Stimulated activated CD4-positive, alpha-beta T cell treated with anti-CD3 and anti-CD28 coated beads, Interleukin-12 subunit alpha, Interleukin-12 subunit beta, amount 100 ng/mL, for 4 hours (primary cell): ENCODE measurements at places on chromosomes 7 and 10.

DNA sequence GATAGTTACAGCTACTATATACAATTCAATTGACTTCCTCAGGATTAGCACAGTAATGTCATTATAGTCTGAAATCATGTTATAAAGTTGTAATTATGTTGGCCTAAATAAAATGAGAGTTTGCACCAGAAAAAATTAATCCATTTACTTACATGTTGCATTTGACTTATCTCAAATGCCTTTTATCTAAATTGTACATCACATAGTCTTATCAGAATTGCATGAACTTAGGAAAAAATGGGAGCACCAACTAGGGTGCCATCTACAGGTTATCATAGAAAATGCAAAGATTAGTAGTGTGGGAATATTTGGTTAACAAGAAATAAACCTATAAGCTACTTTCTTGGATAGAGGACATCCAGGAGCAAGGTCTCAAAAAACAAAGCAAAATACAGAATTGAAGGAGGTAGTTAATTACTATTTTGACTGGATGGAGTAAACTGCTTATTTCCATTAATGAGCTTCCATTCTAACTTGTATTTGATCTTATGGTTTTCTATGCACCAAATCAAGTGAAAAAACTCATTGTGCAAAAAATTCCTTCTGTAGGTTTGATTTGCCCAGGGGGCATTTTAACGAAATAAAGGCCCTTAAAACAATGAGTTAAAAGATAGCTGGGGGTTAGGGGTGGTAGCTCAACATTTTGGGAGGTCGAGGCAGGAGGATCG lies 60.0 kb upstream of the ORC5 start:
- no peak for DNase-seq

DNA sequence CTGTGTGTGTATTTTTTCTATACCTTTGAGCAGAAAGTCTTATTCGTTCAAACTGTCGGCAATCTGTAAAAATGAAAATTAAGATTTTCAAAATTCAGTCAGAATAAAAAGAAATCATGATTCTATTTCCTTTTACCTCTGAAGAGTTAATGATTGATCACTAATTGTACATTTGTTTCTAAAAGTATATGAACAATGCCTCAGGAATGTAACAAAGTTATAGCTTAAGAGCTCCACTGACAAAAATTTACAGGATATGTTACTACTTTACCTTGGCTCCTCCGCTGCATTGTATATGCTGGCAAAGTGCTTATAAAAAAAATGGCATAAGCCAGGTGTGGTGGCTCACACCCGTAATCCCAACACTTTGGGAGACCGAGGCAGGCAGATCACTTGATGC lies 225.7 kb downstream of the VTI1A start:
- DNase-seq, result no peak

- DNase-seq, result no peak
Measured at GRCh38 chr10:107894516-107894915, 730.0 kb upstream of the SORCS1 start.

DNA sequence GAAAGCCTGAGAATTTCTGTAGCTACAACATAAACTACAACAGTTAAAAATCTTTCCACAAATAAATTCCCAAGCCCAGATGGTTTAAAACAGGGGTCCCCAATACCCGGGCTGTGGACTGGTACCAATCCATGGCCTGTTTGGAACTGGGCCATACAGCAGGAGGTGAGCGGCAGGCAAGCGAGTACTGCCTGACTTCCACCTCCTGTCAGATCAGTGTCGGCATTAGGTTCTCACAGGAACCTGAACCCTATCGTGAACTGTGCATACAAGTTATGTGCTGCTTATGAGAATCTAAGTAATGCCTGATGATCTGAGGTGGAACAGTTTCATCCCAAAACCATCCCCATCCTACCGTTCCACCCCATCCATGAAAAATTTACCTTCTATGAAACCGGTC lies 160.7 kb upstream of the FEZF1 start:
- DNase-seq, result no peak
